ENCODE measurements at places on chromosomes 16 and 17.
A peak's percentile ranks its signal among the peaks of the same experiment; 100 is the strongest.

DNA sequence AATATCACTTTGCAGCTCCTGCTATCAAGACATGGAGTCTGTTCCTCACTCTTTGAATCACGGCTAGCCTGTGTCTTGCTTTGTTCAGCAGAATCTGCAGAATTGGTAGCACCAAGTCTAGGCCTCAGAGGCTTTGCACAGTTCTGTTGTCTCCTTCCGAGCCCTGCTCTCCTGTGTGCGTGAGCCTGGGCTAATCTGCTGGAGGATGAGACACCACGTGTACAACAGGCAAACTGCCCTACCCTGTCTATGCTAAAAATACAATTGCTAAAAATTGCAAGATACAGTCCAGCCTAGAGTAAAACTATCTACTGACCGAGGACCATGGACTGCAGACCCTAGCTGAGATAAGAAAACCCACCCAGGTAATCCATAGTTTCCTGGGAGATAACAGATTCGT is 484.7 kb downstream of the NPIPA7 start:
- no peak for DNase-seq

GRCh38 chr17:68356520-68356919 is 65.2 kb downstream of the ARSG start:
- peak; percentile 47 for DNase-seq

- no peak for DNase-seq
These were observed 41.7 kb downstream of the ZZEF1 start for GRCh38 chr17:4100883-4101756.

GRCh38 chr16:79885320-79885719 is 284.8 kb upstream of the MAF start:
- DNase-seq, result no peak

DNA sequence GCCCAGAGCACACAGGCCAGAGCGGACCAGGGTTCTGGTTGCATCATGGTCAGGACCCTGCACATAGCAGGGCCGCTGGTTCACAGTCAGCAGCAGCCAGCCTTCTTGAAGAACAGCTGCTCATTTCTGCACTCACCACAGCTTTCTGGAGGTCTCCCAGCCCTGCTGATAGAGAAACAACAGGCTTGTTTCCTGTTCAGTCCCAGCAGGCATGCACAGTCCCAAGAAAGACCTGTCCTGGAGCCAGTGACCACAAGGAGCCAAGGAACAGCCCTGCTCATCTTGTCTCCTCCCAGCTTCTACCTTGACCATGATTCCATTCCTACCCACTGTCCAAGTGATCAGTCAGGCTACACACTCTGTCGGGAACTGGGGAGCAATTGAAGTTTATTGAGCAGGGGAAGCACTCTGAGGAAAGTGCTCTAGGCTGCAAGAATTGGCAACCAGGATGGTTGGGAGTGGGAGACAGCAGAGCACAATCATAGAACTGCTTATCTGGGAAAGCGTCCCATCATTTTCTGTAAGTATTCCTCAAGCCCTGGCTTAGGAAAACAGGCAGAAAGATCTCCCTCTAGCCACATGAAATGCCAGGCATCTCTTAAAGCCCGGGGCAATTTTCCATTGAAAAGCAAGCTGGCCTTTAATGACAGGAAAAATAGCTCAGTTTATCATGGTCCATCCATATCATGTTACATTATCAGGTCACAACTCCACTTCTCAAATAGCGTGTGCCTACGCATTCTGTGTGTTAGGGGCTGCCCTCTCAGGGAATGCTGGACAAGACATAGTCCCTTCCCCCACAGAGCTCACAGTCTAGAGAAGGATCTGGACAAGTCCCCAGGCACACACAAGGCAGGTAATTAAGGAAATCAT is 155.4 kb upstream of the FOXF1 start:
- no peak for DNase-seq

GRCh38 chr17:28482551-28483199 is 9.2 kb downstream of the SLC13A2 start:
- no peak for DNase-seq

DNA sequence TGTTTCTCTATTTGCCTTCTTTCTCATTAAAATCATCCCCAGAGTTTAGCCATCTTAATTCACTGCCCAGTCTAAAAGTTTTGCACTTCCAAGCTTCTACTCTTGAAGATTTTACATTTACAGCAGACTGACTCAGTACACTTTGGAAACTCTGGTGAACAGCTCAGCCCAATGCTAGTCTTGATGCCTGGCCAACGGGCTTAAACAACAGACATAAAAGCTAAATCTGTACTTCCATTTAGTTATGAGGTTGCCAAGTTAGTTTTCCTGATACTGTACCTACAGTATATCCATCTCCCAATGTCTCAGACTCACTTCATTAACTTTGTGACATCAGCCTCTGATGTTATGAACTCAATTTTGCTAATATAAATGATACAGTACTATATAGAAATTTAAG is 891.8 kb upstream of the SOX9 start:
- DNase-seq, result no peak

DNA sequence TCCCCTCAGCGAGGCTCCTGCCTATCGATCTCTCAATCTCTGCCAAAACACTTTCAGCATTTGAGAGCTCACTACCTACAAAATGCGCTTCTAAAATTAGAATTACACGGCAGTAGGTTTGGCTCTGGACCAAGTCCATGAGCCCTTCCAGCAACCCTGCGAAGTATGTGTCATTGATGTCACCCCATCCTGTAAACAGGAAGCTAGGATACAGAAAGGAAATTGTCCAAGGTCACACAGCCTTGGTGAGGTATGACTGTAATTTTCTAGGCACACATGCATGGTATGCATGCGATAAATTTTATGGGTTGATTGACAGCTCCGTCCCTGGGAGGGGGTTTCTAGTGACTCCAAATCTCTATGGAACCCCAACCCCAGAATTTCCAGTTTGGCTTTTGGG is 330.3 kb upstream of the CDH5 start:
- DNase-seq, result no peak

- DNase-seq, result no peak
These were observed 506.8 kb upstream of the SALL1 start for GRCh38 chr16:51657848-51658247.

DNA sequence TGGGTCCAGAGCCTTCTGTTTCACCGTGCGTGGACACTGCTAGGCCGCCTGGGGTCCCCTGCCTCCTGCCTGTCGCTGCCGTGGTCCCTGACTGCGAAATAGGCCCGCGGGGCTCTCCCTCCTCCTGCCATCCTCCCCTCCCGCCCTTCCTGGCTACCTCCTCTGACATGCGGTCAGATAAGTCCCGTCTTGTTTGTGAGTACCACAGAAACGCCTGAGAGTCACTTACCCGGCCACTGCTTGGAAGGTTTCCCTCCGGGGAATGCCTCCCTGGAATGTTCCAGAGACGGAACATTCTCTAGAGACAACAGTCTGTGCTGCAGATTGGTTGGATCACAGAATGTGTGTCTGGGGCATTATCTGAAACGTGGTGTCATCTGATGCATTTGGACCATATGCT is 22.7 kb downstream of the CIBAR2 start:
- DNase-seq, result no peak

GRCh38 chr17:69451416-69452394 is 37.2 kb downstream of the MAP2K6 start:
- DNase-seq, result no peak

GRCh38 chr17:34670618-34671017 is 91.2 kb downstream of the TMEM132E start:
- DNase-seq, result no peak

DNA sequence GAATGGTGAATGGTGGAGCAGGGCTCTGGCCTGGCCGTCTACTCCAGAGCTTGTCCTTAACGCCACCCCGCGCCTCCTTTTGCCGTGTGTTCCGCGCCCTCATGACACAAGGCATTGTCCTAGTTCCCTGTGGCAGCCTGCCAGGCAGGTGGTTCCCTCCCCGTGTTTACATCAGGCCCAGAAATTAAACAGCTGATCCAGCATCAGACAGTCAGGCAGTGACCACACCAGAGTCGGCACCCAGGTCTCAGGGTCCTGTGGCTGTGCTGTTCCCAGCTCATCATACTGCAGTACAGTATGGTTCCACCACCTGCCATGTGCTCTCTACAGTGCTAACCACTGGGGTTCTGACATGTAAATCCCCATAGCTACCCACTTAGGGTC is 119.7 kb downstream of the RAB11FIP4 start:
- no peak for DNase-seq

DNA sequence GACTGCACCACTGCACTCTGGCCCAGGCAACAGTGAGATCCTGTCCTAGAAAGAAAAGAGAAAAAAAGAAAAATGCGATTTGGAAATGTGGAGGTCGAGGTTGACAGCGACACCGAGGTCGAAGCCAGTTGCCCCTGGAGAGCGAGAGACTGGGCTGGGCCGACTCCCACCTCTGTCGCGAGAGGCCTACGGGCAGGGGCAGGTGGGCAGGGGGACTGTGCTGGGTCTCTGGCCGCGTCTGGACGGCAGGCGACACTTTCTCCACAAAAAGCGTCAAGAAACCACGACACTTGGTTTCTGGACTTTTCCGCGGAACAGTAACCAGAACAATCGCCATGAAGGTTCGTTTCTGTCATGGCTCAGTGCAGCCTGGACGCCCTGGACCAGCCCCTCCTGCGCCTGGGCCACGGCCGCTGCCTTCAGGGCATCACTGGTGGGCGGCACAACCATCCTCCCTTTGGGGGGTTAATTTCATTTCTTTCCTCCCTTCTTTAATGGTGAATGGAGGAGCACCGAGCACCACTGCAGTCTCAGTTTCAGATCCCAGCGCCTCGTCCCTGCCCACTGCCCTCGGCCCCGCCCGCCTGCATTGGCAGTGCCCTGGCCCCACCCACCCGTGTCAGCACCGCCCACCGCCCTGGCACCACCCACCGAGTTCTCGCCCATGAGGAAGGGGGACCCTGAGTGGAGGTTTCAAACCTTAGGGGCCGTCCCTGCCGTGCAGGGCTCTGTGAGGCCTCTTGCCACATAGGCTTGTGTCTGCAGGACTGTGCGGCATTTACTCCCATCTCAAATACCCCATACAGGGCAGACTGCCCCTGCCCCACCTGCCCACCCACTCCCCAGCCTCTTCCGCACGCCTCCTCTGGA is 18.5 kb upstream of the CDH15 start:
- no peak for DNase-seq

DNA sequence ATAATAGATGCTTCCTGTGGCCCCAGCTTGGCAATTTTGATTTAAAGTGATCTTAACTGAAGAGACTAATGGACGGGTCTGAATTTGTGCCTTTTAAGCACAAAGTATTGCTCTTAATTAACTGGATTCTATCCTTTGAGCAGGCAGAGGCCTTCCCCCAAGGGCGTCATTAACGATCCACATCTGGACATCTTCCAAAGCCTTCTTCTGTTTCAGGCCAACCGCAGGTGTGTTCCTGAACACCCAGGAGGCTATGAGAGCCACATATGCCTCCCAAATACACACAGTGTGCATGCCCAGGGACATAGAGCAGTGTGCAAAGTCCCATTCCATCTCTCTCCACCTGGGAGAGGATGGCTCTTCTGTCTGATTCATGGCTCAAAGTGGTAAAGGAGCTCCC is 42.3 kb downstream of the MAPT start:
- DNase-seq, result no peak
